ENCODE measurements at places on chromosomes 7 and 10.

DNA sequence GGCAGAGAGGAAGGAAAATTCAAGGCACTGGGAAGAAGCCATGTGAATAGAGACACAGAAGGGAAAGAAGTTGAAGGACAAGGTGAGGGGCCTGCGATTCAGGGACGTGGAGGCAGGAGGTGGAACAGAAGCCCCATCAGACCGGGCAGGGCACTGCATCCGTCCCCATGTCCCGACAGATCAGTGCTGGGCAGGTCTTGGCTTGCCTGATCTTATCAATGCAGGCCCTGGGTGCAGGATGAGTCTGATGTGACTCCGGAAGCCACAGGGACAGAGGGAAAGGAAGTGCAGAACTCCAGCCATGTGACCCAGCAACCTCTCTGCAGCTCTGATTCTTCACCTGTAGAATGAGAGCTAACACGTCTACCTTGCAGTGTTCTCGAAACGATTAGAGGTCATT is 136.2 kb upstream of the CTBP2 start:
- no peak for DNase-seq

DNA sequence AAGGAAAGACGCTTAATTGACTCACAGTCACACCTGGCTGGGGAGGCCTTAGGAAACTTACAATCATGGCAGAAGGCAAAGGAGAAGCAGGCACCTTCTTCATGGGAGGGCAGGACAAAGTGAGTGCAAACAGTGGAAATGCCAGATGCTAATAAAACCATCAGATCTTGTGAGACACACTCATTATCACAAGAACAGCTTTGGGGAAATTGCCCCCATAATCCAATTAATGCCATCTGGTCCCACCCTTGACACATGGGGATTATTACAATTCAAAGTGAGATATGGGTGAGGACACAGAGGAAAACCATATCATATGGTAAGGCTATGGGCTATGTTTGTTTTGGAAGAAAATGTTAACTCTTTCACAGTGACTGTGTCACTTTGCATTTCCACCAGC is 1272.5 kb upstream of the CELF2 start:
- DNase-seq = no peak

DNA sequence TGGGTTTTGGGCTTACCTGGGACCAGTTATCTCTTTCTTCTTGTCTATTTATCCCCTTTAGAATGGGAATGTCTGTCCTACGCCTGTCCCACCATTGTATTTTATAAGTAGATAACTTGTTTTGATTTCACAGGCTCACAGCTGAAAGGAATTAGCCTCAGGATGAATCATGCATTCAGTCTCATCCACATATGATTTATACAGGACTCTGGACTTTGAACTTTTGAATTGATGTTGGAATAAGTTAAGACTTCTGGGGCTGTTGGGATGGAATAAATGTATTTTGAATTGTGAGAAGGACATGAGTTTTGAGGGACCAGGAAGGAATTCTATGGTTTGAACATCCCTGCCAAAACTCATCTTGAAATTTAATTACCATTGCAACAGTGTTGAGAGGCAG is 112.6 kb downstream of the AMPH start:
- DNase-seq = no peak

DNA sequence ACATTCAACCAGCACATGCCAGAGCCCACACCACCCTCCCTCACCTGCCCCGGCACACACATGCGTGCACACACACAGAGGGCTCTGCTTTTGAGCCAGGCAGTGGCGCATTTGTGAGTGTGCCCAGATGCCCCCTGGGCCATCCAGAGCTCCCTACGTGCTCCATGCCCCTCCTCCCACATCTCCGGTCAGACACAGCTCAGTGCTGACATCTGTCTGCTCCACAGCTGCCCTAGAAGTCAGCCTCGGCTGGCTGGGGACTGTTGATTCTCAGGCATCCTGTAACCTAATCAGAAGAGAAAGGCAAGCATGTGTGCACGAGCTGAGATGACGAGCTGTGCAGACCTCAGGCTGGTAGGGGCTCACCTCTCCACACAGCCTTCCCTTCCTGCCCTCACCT is 135.1 kb downstream of the ZMIZ1 start:
- DNase-seq = no peak

GRCh38 chr7:66564045-66564444 is 64.6 kb upstream of the KCTD7 start:
- DNase-seq = no peak

- no peak for DNase-seq
Observed at GRCh38 chr10:12340371-12340770, 9.0 kb upstream of the CAMK1D start.

Measured in activated T-cell treated with anti-CD3 and anti-CD28 coated beads, Interleukin-2, amount 50 U/mL, for 48 hours (primary cell).